ENCODE measurements at places on chromosomes 1 and 21.

- H3K27me3 ChIP-seq, result peaks cover 23% of the 10 kb centered on the region
- H3K27ac ChIP-seq, result no peak overlapping the region
- H3K36me3 ChIP-seq, result no peaks in the 10 kb centered on the region
- peaks cover 4% of the 10 kb centered on the region for H3K4me1 ChIP-seq
- peak overlapping the region; percentile 81 for H3K4me3 ChIP-seq
- no peak for DNase-seq
Measured at GRCh38 chr1:210231846-210232510, 618 bp upstream of the SERTAD4 start.

DNA sequence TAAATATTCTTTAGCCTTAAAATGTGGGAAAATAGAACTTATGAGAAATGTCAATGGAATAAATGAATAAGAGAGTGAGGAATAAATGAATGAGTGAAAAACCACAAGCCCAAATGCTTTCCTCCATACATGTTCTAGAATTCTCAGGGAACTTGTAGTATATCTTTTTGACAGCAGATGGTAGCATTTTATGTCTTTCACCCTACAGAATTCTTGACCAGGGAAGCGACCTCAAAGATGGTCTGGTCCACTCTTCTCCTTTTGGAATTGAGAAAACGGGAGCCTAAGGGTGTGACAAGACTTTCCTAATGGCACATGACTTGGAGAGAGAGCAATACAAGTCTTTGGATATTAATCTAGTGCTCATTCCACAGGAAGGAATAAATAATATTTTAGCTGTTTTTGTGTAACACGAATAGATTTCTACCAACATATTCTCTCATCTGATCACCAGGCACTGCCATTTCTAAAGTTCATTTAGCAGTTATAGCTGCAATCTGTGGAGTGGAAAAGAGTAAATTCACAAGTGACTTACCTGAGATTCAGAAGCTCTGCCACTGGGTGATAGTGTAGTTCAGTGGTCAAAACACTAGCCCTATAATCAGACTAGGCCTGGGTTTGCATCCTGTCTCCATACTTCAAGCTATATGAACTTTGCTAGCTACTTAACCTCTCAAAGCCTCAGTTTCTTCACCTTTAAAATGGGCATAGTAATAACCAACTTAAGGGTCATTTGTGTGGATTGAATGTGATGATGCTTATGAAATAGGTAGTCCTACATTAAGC lies 15.0 kb upstream of the F5 start:
- peaks cover 56% of the 10 kb centered on the region for H3K4me1 ChIP-seq
- peak; percentile 36 for DNase-seq
- H3K4me3 ChIP-seq, result no peak overlapping the region
- H3K27me3 ChIP-seq, result no peaks in the 10 kb centered on the region
- no peaks in the 10 kb centered on the region for H3K36me3 ChIP-seq
- H3K27ac ChIP-seq, result peak overlapping the region; percentile 93

DNA sequence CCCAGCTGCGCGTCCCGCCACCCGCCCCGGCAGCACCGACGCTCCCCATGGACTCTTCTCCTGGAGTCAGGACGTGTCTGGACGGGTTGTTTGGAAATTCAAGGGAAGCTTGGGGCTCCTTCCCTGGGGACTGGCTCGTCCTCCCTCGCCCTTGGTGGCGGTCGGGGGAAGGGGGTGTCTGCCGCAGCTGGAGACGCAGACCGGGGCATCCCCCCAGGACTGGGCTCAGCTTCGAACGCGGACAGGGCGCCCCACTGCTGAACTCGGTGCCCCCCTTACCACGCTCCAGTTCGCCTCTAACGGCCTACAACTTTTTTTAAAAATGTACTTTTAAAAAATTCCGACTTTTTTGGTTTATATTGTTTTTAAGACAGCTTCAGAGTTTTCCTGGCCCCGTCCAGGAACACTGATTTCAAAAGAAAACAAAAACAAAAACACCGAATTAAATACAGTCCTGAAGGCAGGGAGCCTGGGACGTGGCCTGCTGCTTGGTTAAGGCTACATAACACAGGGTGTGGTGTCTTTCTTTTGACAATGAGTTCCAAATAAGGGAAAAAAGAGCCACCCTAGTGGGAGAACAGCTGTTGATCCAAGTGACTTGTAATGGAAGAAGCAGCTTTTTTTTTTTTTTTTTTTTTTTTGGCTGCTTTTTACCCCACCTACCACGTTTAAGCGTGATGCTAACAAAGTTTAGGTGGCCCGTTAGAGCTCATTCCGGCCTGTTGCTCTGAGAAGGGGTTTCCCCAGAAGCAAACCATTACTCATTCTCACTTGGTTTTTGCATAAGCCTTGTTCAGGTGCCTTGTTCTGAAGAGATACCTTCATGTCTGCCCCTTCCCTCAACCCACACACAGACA lies 862 bp upstream of the DIPK1A start:
- peak; percentile 81 for DNase-seq
- no peak overlapping the region for H3K27ac ChIP-seq
- H3K27me3 ChIP-seq, result no peaks in the 10 kb centered on the region
- H3K36me3 ChIP-seq, result no peaks in the 10 kb centered on the region

DNA sequence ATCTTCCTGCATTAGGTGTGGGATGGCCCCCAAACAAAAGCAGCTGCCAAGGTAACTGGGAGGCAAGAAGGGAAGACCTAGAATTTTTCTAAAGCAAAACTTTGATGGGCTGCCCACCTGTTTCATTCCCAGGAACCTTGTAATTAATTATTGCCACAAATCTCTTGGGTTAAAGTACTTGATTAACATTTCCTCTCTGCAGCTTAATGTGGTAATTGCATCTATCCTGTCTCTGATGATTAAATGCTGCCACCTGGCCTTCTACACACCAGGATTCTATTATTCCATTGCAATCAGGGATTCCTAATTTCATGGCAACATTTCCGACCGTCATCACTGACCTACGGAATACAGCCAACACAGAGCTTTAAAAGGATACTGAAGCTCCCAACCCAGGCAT lies 68.3 kb upstream of the RC3H1 start:
- no peak overlapping the region for H3K4me3 ChIP-seq
- DNase-seq, result no peak

- H3K4me3 ChIP-seq, result no peak overlapping the region
- DNase-seq, result no peak
- no peaks in the 10 kb centered on the region for H3K4me1 ChIP-seq
- no peaks in the 10 kb centered on the region for H3K27me3 ChIP-seq
- no peaks in the 10 kb centered on the region for H3K36me3 ChIP-seq
Measured at GRCh38 chr1:227295609-227296008, 22.7 kb downstream of the CDC42BPA start.
